Frontal cortex (tissue), 4 donors: ENCODE measurements at places on chromosomes 2 and 18. TPM values are rescaled to one million over a fixed set of nuclear protein-coding genes. Genes with fewer than 3 reads are reported as not detected.

DNA sequence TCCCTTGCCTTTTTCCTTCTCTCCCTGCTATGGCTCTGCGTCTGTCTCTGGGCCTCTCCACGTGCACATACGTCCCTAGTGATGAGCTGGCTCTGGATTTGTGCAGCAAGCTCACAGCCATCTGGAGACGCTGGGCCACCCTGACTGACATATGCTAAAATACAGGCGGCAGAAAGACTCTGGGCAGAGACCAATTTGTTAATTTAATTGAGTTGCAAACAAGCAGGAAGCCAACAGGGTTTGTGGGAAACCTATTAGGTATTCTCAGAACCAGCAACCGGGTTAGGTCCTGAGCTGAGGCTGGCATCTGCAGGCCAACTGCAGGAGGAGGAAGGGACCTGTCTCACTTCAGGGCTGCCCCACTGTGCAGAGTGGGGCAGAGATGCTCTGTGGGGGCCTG, 53.5 kb upstream of the SMAD2 start:
- DNase-seq = no peak

GRCh38 chr2:191180276-191180675, 29.5 kb upstream of the STAT4 start:
- DNase-seq = no peak

DNA sequence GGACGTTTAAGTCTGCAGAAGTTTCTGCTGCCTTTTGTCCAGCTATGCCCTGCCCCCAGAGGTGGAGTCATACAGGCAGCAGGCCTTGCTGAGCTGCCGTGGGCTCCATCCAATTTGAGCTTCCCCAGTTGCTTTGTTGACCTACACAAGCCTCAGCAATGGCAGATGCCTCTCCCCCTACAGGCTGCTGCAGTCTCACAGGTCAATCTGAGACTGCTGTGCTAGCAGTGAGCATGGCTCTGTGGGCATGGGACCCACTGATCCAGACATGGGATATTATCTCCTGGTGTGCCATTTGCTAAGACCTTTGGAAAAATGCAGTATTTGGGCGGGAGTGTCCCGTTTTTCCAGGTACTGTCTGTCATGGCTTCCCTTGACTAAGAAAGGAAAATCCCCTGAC, 726.0 kb downstream of the ERBB4 start:
- DNase-seq = no peak

DNA sequence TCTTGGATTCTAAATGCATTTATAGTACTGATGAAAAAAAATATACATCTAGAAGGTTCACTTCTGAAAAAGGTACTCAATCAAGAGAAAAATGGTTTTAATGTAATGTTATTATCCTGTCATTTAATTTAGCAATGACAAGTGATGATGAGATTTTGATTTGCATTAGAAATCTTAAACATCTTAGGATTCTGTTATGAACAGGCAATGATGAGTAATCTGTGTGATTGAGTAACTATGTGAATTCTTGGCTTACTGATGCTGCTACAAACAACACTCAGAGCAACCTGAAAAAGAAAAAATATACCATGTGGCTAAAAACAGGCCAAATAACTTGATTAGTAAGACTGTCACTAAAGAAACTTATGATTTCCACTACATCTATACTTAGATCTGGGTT, 30.1 kb downstream of the RBKS start:
- no peak for DNase-seq

DNA sequence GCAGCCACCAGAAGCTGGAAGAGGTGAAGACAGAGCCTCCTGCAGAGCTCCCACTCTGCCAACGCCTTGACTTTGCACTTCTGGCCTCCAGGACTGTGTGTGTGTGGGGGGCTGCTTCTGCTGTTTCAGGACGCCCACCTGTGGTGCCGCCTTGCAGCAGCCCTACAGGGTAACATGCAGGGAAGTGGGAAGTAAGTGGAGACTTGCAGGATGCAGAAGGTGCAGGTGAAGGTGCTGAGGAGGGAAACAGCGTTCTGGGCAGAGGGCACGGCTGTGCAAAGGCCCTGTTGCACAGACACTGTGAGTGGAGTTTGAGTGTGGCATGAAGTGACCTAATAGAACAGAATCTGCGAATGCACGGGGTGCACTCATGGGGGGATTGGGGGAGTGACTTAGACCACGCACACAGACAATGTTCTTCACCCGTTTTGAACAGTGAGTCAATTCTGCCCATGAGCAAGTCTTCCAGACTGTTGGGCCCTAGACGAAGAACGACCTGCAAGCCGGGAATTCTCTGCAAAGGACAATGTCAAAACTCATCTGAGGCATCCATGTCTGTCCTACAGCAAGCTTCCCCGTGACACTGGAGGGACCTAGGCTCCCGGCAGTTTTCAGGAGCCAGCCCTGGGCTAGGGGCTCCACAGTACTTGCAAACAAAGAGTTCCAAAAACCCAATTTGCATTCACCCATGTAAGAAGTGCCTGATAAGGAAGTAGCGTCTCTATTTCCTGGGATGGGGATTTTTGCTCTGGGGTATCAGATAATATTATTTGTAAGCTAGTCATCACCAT, 19.0 kb downstream of the MBP start:
- no peak for DNase-seq

GRCh38 chr18:55306359-55307024, 281.5 kb downstream of the TCF4 start:
- no peak for DNase-seq

- DNase-seq = no peak
Observed at GRCh38 chr2:8725838-8726237, 44.0 kb downstream of the ID2 start.

GRCh38 chr2:181334158-181334826, 122.9 kb upstream of the ITGA4 start:
- DNase-seq = no peak

ASAP2 gene
- 32.2 TPM for total RNA-seq

PROKR1 gene
- total RNA-seq = 0.82 TPM

GREB1 gene
- total RNA-seq = 3.7 TPM

DNA sequence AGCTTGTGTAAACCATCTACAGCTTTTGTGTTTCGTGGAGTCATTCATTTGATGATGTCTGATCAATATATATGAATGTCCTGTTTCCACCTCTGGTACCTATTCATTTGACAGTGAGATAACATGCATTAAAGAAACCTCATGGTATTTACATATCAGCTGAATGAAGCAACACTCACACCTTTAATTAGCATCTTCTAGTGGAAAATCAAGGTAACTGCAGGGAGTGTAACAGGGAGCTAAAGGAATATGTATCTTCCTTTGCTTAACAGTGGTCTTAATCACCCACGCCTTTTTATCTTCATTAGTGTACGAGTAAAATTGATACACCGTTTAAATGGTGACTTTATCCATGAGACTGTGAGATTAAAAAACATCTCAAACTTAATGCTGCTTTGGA, 15.6 kb downstream of the SLC39A10 start:
- no peak for DNase-seq

DNA sequence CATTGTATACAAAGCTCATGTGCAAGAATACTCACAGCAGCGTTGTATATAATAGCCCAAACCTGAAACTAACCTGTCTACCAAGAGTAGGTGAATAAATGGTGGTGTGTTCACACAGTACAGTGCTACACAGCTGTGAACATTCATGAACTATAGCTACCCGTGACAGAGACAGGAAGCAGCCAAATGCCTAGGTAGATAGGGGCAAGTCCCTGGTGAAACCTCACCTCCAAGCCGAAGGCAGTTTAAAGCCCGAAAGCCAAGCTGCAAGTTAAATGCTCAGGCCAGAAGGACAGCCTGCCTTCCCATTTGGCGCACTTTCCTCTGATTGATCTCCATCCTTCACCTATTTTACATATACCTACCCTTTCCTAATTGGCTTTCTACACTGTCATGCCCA, 36.5 kb upstream of the IMPA2 start:
- DNase-seq = no peak

GRCh38 chr2:175414191-175414881, 232.8 kb upstream of the ATP5MC3 start:
- no peak for DNase-seq

SERPINB5 gene
- total RNA-seq = under 0.01 TPM

GRCh38 chr2:157443090-157443489, 799 bp downstream of the CYTIP start:
- no peak for DNase-seq

DNA sequence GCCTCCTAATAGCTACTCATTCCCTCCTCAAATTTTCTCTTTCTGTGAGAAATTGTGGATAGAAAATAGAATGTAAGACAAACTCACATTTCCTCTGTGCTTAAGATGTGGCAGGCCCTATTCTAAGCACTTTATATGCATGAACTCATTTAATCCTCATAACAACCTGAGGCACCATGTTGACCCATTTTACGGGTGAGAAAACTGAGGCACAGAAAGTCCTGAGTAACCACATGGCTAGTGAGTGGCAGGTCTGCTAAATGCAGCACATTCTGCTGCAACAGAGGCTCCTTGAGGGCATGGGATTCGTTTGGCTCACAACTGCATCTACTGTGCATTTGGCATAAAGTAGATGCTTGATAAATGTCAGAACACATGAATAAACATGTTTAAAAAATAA, 22.7 kb upstream of the RNF149 start:
- DNase-seq = no peak

SERPINB7 gene
- not detected for total RNA-seq

- DNase-seq = no peak
Observed at GRCh38 chr18:45275367-45276113, 339.7 kb upstream of the SLC14A2 start.

DNA sequence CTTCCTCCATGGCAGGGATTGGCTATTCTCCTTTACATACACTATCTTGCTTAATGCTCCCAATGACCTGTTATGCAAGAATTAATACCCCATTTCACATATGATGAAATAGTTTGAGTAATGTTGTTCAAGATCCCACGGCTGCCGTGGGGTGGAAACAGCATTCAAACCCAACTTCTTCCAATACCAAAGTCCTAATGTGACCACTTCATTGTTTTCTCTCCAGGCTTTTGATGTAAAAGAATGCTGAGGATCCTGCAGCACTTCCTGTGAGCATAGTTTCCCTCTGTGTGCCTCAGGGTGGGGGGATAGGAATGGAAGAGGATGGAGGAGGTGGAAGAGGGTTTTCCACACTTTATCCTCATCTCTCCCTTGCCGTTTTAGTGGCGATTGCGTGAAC, 199.4 kb downstream of the IRS1 start:
- no peak for DNase-seq
